ENCODE measurements at places on chromosomes 5 and 9.

DNA sequence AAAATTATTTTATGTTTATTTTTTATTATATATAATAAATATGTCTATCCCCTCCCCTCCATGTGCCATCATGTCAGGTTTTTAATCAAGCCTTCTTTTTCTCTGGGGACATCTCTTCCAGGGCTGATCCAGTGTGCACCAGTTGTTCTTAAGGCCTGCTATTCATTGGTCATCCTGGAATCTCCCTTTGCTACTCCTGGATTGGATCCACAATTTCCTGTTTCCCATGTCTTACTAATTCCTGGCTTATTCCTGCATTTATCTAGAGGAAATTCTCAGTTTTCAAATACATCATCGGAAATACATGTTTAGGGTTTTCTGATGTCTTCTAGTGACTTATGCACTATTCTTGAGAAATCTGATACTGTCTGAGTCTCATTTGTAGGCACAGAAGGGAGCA is 56.8 kb downstream of the ANGPTL2 start:
- DNase-seq = no peak

DNA sequence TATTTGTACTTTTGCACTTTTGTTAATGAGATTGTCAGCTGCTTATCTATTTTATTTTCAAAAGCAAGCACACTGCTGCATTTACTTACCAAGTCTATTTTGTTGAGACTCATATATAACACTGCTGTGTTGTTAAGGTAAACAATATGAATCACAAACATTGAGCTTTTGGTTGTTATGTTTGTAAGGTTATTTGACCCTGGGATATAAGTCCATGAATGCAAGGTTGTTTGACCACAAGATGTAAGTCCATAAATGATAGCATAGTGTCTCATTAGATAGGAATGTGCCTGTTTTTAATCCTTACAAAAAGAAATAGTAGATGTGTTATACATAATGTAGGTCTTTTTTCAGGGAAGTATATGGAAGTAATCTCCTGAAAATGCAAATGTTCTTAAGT is 845.9 kb downstream of the CDH9 start:
- DNase-seq = no peak

GRCh38 chr9:126842977-126843799 is 17.3 kb upstream of the ZBTB34 start:
- DNase-seq = no peak

GRCh38 chr5:66057239-66057638 is 86.9 kb upstream of the SREK1 start:
- no peak for DNase-seq

DNA sequence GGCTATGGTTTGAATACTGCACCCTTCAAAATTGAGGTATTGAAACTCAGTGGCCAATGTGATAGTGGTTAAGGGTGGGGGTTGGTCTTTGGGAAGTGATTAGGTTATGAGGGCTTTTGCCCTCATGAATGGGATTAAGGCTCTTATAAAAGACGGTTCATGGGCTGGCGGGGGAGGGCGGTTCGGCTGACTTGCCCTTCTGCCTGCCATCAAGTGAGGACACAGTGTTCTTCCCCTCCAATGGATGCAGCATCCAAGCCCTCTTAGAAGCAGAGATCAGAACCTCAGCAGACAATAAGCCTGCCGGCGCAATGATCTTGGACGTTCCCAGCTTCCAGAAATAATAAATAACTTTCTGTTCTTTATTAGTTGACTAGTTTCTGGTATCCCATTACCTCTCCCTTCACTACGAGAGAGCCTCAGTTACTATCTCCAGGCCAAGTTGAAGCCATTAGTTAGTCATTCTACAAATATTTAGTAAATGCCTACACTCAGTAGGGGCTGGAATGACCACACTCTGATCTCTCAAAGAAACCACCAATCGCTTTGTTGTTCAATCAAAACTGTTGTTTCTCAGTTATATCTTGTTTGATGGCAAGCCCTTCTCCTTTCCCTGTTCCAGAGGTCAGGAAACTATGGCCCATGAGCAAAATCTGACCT is 219.3 kb downstream of the TSSK1B start:
- DNase-seq = no peak

- no peak for DNase-seq
Measured at GRCh38 chr5:119353686-119354366, 2.0 kb upstream of the TNFAIP8 start.

GRCh38 chr5:170327168-170327567 is 29.6 kb upstream of the LCP2 start:
- DNase-seq = no peak

DNA sequence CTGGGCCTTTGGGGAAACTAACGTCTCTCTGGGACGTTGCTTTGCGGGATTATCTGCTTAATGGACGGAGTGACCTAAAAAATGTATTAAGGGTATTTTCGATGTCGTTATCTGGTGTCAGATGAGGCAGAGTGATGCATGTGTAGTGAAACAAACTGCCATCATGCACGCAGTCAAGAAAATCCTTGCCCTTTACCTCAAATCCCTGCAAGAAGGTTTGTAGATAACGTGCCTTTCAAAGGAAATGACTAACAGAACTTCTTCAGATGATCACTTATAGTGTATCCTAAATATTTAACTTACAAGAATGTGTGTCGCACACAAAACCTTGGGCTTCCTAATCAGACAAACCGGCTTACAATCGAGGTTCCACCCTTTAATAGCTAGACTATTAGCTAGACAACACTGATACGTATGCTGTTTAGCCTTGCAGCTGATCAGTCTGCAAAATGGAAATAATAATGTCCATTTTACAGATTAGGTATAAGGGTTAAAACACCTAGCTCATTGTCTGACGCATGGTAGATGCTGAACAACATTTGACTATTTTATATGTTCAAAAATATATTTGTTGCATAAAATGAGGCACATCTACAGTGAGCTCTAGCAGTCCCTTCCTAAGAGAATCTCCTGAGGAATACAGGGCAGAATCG is 541 bp upstream of the TBCA start:
- no peak for DNase-seq

GRCh38 chr5:96088706-96089498 is 127.3 kb upstream of the ELL2 start:
- DNase-seq = no peak

GRCh38 chr9:136868644-136869043 is 2.5 kb upstream of the EDF1 start:
- no peak for DNase-seq

DNA sequence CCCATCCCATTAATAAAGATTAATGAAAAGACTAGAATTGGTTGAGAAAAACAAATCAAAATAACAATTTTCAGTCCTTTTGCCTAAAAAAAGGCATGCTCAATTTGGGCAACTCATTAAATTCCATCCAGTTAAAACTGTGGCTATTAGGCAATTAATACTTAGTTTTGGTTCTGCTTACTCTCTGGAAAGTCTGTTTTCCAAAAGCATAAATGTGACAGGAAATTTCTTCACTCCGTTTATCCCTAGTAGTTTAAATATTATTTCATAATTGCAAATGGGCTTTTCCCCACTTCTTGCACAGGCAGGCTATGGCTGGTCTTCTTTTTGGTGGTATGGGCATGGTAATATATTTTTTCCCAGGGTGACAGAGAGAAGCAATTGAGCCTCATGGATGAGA is 373.3 kb upstream of the KLF4 start:
- DNase-seq = no peak

DNA sequence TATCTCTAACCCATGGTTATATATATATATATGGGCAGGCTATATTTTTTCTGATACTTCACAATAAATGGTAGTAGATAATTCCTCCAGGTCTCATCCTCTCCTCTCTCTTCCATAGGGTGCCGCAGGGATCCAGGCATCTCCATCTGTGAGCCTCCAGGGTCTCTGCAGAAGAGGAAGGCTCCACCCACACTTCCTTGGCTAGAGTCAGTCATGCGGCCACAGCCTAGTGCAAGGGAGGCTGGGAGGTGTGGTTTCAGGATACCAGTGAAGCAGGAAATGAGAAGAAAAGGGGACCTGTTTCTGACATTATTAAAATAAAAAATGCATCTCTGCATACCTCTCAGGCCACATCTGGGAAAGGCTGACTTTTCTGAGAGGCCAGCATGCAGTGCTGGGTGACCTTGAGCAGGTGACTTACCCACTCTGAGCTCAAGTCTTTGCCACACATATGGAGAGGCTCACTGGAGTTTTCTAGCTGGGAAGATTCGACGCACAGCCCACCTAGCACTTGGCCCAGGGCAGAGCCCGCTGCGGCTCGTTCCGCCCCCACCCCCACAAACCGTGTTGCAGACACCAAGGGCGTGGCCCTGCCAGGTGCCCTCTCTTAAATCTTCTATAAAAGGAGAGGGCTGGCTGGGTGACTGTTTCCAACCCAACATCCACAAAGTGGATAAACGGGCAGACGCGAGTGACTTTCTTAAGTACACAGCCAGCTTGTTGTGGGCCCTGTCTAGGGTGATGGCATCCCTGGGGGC is 47.9 kb downstream of the OLFM1 start:
- DNase-seq = no peak

GRCh38 chr9:134226221-134226930 is 62.0 kb upstream of the RNU6ATAC start:
- DNase-seq = no peak

DNA sequence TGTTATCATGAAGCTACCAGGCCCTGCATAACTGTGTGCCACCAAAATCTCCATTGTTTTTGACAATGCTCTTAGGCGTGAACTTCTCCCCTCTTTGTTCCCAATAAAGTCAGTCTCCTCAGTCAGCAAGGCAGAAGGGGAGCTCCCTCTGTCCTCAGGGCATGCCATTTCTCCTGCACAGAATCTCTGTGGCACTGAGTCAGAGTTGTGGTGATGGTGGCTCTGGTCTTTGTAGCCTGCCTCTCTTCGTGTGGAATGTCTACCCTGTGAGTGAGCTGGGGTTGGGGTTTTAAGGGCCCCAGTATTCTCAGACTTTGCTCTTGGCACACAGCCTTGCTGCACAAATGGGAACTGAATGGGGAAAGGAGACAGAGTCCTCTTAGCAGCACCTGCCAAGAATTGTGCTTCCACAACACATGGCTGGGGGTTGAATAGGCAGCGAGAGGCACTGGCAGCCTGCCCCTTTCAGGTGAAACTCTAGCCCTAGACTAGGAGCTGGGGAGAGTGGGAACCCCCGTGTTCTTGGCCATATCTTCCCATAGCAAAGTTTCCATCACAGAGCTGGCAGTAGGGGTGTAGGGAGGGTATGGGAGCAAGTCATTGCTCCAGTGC is 146.6 kb downstream of the SH3GL2 start:
- DNase-seq = no peak

DNA sequence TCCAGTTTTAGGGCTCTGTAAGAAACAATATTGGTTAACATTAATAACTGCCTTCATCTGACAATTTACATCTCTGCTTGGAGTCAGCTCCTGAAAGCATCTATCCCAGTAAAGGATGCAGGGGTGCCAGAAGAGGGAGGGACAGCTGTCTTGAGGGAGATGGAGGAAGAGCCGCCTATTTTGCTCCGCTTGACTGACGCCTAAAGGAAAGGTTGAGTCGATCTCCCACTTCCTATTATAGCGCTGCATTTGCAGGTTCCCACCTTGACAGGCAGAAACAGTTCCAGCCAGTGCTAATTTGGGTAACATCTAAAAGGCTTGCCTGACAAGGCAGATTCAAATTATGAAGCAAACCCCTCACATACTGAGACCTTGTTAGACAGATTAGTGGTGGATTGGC is 374.6 kb downstream of the SPATA31D1 start:
- DNase-seq = no peak

DNA sequence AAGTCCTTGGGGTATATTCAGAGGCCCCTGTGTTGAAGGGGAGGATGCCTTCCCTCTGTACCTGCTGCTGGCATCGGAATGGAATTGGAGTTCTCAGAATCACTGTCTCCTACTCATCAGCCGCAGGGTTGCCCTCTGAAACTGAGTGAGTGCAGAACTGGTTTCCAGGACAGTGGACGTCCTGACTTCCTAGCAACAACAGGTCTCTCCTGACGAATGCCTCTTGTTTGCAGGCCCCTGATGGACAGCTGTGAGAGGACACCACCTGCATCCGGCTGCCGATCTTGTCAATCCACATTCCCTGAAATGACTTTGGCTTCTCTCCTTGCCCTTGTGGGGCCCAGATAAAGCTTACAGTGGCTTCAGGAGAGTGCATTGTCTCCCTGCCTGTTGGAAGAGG is 274.5 kb downstream of the NSG2 start:
- no peak for DNase-seq

DNA sequence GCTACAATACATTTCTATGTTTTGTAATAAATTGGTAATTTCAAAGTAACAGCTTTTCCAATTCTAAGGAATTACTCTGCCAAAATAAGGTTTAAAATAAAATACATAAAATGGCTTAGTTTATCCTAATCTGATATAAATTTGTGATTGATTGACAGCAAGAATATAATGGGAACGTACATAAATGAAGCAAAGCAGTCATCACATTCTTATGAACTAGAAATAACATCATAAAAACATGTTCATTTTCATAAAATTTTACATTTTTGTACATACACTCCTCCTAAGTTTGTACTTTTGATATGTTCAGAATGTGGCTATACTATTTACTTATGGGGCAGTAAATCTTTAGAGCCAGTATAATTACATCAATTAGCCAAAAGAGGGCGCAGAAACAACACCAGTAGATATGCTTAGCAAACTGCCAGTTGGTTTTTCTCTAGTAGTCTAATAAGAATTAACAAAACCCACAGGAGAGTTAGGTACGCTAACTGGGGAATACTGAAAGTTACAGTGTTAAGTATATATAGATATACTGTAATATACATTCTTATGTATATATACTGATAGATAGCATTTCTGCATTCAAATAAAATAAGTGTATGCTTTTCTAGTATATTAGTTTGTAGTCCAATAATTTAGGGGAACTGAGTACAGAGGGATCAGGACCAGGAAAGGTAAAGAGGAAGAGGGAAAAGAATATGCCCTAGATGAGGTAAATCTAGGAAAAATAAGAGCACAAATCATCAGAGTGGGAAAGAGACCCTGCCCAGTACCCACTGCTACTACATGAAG is 76.8 kb downstream of the ZDHHC21 start:
- no peak for DNase-seq

GRCh38 chr5:139335811-139336210 is 5.8 kb upstream of the PAIP2 start:
- no peak for DNase-seq

All from activated effector memory CD4-positive, alpha-beta T cell treated with Interleukin-2 at 50 U/mL for 16 hours (primary cell).